Stromal cell of bone marrow (primary cell): ENCODE measurements at places on chromosomes 1 and 21.

DNA sequence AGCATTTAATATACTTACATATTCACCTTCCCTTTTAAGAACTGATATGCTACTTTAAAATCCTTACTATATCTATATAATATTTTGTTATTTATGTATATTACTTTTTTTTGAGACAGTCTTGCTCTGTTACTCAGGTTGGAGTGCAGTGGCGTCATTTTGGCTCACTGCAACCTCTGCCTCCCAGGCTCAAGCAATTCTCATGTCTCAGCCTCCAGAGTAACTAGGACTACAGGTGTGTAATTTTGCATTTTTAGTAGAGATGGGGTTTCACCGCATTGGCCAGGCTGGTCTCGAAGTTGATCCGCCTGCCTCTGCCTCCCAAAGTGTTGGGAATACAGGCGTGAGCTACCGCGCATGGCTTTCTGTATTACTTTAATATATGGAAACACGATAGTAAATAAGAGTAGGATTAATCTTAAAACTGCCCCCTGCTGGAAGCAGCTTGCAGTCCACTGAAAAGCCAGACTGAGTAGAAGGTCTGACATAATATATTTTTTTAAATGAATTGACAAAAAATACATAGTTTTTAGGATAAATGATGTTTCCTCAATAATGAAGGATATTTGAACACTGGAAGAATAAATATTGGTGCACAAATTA is 24.4 kb downstream of the RCAN3 start:
- DNase-seq = no peak

DNA sequence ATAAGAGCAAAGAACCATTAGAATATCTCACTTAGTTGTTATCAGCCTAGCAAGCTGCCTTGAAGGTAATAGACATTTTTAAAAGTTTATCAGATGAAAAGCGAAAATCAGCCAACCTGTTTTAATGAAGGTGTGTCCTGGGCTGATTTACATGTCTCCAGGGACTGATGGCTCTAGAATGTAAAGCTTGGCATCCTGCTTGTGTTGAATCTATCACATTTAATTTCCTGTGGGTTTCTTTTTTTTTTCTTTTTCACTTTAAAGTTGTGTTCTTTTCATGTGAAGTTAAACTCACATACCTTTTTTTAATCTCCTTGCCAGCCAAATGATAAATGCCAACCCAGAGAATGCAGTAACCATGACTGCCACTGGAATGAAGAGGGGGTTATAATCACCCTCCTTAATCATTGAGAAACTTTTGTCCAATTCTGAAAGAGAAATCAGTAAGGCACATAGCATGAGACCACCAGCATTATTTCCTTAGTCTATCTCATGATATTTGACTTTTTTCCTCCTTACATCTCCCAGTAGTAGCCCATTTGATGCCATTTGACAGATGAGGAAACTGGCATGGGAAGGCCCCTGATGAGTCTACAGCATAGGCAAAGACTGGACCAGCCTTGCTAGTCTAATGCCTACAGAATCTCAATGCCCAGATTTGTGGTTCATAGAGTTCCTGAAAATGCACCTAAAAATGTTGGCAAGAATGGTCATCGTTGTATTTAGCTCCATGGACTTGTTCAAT is 10.0 kb downstream of the SELL start:
- no peak for DNase-seq

DNA sequence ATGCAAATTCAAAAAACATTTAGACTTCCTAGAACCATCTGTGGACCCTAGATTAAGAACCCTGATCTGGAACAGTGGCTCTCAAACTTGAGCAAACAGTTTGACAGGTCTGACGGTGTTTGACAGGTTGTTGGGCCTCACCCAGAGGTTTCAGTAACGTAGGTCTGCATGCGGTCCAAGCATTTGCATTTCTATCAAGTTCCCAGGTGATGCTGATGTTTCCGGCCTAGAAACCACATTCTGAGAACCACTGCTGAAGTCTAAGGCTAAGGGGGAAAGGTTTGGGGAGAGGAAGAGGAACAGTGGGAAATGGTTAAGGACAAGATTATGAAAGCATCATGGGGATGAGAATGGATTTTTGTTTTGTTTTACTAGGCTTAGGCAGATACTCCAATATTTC is 48.6 kb downstream of the MDM4 start:
- DNase-seq = no peak

DNA sequence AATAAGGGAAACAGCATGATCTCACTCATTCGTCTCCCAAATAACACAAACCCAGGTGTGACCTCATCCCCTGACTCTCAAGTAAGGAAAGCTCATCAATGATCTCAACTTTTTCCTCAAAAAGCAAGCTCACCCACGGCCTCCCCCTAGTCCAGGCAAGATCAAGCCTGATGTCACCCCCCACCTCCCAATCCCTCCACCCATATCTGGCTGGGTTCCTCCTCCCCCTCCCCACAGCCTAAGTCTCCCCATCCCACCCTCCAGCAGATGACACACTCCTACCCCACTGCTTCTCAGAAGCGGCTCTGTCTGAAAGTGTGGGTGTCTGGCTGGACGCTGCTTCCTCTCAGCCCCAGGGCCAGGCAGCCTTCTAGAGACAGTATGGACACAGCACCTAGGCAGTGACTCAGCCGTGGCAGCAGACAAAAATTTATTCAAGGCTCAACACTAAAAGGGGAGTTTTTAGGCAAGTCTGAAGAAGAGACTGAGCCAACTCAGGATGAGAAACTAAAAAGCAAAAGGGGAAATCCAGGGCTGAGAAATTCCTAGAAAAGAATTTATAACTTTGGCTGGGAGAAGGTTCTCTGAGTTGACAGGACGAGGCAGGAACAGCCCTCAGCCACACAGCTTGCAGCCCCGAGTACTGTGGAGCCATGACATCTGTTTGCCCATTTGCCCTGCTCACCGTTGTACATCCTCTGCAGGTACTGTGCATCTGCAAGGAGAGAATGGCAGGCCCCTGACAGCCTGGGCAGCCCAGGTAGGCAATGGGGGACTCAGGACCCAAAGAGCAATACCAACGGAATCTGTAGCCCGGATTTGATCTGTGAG is 81.6 kb upstream of the LRRC8D start:
- DNase-seq = no peak

GRCh38 chr1:24151175-24151533 is 8.2 kb upstream of the IL22RA1 start:
- DNase-seq = no peak

- DNase-seq = no peak
Observed at GRCh38 chr1:23720256-23720995, 22.8 kb upstream of the ELOA start.

DNA sequence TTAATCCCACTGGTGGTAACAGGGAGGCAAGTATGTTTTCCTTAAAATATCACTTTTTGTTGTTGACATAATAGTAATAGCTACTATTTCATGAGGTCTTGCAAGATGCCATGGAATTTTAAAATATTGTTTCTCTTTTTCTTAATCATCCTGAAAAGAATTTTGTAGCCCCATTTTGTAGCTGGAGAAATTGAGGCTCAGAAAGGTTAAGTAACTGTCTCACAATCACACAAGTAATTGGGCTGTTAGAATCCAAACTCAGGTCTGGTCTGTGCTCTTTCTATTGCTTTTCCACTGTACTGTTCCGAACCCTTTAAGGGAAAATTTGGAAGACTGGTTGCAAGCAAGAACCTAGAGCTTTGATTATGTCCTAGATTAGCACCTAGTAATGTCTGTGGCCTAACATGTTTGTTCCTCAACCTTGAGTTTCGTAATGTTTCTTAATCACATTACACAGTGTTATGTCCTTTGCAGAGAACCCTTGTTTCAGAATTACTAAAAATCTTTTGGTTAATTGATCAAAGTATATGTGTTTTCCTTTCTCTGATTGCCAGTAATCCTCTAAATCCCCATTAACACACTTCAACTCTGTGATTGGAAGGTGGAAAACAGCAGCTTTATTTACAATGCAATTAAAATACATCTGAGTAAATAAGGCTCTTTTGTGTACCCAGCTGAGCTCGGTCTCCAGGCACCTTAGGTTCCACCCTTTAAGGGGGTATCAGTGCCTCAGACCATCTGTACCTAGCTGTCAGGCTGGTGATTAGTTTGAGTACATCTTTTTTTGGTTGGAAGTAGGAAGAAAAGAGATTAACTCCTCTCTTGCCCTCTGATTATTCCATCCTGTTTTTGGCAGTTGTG is 10.4 kb downstream of the LRRC42 start:
- no peak for DNase-seq

GRCh38 chr21:33374450-33375096 is 28.6 kb upstream of the IFNGR2 start:
- peak; percentile 47 for DNase-seq

DNA sequence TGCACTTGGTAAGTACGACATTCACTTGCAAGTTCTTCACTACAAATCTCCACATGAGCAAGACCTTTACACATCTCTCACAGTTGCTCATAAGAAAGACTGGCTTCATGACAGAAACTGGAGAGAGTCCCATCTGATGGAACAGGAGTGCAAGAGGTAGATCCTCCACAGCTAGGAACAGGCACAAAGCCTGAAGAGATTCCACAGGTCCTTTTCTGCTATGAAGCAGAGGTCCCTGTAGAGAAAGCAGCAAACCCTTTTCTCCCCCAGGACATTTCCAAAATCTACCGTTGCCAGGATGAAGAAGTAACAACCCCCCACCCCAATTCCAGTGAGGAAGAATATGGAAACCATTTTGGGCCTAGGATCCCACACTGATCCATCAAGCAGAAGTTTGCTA is 47.3 kb downstream of the EIF4G3 start:
- DNase-seq = no peak

- no peak for DNase-seq
Observed at GRCh38 chr1:51236531-51237350, 668 bp downstream of the RNF11 start.

- no peak for DNase-seq
Observed at GRCh38 chr1:3651930-3652547, at the start of gene TP73. Gene TP73 (plus strand): TSS chr1:3652516. CDS start chr1:3682366, 29,850 bp downstream.

DNA sequence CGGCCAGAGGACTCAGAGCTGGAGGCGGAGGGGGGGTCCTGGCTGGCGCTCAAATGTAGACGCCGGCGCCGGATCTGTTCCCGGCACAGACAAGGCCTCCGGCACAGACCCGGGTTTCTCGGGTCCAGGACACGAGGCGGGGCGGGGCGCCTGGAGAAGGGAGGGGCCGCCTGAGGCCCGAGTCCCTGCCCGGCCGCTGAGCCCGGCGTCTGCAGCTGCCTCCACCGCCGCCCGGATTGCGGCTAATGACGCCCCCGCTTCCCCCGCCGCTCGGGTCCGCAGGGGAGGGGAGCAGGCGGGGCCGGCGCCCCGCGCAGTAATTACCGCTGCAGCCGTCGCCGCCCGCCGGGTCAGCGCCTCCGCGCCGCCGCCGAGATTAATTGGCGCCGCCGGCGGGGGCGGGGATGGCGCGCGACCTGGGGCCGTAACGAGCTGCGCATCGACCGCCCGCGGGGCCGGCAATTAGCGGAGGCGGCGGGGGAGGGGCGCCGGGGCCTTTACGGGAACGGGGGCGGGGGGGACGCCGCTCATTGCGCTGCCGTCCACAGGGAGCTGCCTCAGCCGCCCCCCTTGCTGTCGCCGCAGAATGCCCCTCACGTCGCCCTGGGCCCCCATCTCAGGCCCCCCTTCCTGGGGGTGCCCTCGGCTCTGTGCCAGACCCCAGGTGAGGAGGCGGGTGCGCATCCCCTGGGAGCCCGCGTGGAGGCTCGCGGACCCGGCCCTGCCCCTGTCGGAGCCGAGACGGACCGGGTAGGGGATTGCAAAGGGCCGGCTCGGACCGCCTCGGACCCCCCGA is 17.3 kb downstream of the NOC2L start:
- no peak for DNase-seq

DNA sequence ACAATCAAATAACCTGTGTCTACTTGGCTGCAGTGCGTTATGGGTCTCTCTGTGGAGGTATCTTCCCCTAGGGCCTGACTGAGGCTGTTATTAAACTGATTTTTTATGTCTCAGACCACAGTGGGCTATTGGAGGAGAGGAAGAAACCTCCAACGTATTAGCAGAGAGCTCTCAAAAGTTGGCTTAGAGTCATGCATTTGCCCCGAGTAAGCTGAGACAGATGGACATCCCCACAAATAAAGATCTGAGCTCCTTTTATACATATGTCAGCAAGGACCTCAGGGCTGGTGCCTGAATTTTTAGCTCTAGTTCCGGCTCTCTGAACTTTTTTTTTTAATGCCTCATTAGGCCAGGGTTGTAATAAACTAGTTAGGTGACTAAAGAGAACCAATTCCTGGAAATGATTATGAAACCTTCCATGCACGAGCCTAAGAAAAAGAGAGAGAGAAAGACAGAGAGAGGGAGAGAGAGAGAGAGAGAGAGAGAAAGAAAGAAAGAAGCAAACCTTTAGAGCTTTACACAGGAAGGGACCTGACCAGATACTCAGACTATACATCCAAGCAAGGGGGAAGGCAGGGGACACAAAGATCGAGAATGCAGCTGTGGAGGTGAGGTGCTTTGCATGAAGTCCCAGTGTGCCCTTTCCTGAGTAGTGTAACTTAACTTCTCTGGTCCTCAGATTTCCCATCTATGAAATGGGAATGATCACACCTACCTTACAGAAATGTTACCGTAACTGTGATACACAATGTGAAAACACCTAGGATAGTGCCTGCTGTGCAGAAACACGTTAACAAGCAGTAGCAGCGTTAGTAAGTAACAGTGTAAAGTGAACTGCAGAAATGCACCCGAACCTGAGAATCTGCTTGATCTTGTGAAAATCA is 8.4 kb upstream of the PIGR start:
- no peak for DNase-seq

DNA sequence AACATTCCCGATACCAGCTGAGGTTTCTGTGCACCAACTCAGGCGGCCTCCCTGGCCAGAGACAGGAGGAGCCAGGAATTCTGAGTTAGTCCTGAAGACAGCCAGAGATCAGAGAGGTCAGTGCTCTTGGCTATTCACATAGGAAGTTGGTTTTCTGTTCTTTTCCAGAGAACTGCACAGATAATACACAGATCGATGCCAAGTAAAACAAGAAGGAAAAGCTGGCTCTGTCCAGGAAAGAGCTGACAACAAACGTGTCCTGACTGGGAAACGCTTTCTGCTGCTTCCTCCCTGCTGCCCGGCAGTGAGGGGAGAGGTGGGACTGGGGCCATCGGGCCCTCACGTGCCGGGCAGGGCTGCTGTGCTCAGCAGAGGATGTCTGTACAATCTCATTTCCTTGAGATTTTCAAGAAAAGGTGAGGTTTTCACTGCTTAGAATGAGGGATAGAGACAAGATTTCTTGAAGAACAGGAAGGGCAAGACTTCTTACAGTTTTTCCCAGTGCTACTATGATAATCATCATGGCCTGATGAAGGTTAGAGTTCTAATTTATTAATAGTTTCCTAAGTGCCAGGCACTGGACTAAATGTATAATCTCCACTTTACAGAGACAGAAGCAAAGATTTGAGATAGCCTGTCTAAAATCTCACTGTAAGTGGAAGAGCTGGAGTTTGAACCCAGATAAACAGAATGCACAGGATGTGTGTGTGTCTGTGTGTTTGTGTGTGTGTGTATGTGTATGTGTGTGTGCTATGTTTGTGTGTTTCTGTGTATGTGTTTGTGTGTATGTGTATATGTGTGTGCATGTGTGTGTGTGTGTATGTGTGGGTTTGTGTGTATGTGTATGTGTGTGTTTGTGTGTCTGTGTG is 211.0 kb upstream of the RAB4A start:
- peak; percentile 24 for DNase-seq
